ENCODE measurements at places on chromosomes 11 and 22.

DNA sequence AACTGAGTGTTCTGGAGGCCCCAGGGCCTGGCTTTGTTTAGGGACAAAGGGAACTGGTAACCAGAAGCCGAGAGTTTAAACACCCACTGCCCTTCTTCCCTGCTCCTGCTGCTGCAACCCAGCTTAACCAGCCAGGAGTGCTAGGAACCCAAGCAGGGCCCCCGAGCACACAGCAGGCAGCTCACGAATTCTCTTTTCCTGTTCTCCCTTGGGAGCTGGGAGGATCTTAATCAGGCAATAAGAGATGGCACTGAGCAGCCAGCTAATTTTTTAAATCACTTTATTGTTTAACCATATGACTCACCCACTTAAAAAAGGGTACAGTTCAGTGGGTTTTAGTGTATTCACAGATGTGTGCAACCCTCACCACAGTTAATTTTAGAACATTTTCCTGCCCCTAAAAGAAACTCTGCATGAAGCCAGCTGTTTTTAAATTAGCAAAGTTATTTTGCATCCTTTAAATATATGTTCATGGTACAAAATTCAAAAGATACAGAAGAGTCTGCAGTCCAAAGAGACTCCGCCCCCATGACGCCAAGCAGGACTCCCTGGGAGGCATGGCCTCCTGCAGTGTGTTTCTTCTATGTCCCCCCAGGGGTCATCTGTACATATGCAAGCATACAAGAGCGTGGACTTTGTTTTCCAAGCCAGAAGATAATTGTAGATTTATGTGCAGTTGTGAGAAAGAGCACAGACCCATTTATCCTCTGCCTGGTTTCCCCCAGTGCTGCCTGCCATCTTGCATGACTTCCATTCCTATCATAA, 18.9 kb upstream of the PPP6R3 start:
- no peak for DNase-seq

- no peak for DNase-seq
These were observed 105.5 kb downstream of the C11orf87 start for GRCh38 chr11:109527496-109527895.

GRCh38 chr11:64333556-64333955, 6.4 kb upstream of the CCDC88B start:
- no peak for DNase-seq

DNA sequence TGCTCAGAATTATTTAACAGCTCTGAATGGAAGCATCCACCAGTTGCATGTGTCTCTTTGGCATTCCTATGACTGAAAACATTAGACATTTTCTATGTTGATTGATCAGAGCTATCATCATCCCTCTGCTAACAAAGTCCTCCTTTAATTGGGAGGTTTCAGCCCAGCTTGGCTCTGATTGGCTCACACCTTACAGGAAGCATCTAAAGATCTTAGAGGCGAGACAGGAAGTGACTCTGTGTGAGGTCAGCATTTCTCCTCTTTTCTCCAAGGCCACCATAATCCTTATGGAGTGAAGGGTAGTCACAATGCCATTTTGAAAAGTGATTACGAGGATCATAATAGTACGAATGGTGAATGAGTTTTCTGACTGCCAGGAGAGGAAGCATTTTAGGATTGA, 260.8 kb downstream of the MIAT start:
- DNase-seq = no peak

DNA sequence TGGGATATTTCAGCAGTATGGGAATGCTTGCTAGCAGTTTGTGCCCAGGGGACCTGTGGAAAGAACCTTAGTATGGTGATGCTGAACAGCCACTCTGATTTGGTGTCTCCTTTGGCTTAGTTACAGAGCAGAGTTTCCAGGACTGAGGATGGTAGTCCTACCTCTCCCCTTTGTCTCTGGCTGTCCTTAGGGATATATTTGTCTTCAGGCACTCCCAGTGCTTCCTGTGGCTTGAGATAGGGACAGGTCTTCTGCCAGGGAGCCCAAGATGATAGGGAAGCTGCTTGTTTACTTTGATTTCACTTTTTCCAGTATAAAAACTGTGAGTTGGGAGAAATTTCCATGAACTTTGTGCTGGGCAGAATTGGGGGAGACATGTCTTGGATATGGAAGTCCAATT, 28.2 kb downstream of the ANKRD42 start:
- no peak for DNase-seq

DNA sequence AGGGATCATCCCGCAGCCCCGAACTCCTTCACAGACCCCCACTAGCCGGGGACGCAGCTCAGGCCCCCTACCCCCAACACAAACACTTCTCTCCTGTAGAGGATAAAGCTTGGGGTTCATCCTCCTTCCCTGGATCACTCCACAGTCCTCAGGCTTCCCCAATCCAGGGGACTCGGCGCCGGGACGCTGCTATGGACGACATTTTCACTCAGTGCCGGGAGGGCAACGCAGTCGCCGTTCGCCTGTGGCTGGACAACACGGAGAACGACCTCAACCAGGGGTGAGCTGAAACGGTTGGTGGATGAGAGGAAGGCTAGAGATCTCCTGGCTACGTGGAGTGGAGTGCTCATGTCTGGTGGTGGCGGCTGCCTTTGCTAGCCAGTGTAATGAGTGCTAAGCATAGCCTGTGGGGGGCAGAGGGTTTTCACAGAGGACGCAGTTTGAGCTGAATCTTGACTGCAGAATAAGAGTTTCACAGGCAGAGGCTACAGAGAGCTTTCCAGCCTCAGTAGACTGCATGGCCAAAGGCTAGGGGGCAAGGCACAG, 580 bp downstream of the ILK start:
- no peak for DNase-seq

DNA sequence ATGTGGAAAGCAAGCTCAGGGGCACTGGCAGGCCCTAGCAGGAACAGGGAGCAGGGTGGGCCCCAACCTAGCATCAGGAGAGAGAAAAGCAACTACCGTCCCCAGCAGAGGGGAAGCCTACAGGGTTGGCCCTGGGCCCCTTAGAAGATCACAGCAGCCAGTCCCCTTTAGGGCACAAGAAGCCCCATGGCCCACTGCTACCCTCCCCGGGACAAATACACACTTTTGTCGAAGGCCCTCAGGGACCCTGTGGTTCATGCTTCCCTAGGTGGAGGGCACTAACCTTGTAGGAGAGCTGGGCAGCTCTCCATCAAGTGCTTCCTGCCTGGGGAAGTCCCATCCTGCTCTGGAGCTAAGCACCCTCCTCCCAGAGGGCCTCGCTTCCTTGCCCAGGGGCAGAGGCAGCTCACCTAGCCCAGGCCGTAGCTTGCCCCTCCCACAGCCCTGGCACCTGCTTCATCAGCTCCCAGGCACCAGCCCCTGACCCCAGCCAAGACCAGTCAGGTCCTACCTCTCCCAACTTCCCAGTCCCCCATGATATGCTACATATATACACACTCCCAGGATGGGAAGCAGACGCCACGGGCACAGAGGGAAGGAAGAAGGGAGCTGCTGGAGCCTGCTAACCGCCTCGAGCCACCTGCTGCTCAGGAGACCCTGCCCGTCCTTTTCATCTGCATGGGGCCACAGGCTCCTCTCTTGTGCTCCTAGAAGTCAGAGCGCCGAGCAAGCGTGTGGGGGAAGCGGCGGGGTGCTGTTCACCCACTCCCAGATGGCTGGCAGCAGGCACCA, 20.1 kb downstream of the SUN2 start:
- no peak for DNase-seq

DNA sequence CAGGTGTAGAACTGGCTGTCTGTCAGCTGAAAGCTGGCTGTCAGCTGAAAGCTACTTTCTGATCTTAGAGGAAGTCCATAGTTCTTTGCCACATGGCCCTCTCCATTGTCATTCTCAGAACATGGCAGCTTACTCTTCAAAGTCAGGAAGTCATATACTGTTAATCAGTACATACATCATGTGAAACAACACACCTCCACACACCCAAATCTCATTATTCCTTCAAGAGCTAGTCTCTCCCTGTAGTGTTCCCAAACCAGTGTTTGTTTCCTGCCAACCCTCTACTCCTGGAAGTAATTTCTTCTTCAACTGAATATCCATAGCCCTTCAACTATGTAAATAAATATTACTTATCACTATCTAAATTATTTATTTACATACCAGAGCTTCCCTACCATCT, 58.9 kb downstream of the OR5AK2 start:
- DNase-seq = no peak

- no peak for DNase-seq
These were observed 10.5 kb downstream of the EMSY start for GRCh38 chr11:76455331-76455730.

DNA sequence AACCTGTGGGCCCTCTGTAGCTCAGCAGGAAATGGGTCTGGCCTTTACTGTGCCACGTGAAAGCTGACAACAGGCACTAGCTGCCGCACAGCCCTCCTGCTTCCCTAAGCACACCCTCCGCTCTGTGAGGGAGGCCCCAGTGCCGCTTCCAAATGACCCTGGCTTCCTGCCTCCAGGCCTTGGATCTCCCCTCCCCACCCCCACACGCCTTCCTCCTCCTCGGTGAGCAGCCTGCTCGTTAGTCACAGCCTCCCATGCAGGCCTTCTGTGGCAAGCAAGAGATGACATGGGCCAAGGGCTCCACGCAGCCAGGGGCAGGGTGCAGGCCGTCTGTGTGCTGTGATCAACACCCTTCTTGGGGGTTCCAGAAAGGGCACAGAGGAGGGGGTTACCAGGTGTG, 15.3 kb upstream of the RASL10A start:
- DNase-seq = no peak

DNA sequence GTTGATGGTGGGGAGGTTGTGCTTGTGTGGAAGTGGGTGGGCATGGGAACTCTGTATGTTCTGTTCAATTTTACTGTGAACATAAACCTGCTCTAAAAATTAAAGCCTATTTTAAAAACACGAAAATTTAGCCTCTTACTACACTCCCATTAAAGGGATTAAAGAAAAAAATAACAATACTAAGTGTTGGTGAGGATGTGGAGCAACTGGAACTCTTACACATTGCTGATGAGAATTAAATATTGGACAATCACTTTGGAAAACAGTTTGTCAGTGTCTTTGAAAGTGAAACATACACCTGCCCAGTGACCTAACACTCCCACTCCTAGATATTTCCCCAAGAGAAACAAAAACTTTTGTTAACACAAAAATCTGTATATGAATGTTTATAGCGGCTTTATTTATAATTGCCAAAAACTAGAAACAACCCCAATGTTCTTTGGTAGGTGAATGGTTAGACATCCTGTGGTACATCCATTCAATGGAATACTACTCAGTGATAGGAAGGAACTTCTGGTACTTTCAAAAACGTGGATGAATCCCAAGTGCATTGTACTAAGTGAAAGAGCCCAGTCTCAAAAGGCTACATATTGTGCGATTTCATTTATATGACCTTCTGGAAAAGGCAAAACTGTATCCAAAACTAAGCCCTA, 23.5 kb downstream of the LRRC32 start:
- DNase-seq = no peak

DNA sequence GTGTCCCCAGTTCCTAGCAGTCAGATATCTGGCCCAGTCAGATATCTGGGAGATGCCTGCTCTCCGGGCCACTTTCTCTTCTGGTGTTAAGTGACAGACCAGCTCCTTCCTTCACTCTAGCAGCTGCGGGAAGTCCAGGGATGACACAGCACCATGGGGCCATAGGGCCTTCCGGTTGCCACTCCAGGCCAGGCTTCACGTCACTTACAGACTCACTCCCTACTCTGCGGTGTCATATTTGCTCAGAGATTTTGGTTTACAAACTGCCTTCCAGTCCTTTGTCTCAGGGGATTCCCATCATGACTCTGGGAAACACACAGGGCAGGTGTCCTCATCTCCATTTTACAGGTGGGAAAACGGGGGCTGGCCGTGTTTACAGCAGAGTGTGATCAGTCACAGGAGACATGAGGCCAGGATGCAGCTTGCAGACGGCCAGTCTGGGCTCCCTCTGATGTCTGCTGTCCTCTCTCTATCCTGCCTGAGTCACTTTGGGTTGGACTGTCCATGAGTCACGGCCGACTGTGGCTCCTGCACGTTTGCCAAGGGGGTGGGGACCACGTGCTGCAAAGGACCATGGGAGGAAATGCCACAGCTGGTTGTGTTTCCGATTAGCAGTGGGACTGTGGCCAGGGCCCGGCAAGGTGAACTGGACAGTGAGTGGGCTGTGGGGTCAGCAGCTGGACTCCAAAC, 8.2 kb upstream of the TBC1D22A start:
- DNase-seq = no peak

DNA sequence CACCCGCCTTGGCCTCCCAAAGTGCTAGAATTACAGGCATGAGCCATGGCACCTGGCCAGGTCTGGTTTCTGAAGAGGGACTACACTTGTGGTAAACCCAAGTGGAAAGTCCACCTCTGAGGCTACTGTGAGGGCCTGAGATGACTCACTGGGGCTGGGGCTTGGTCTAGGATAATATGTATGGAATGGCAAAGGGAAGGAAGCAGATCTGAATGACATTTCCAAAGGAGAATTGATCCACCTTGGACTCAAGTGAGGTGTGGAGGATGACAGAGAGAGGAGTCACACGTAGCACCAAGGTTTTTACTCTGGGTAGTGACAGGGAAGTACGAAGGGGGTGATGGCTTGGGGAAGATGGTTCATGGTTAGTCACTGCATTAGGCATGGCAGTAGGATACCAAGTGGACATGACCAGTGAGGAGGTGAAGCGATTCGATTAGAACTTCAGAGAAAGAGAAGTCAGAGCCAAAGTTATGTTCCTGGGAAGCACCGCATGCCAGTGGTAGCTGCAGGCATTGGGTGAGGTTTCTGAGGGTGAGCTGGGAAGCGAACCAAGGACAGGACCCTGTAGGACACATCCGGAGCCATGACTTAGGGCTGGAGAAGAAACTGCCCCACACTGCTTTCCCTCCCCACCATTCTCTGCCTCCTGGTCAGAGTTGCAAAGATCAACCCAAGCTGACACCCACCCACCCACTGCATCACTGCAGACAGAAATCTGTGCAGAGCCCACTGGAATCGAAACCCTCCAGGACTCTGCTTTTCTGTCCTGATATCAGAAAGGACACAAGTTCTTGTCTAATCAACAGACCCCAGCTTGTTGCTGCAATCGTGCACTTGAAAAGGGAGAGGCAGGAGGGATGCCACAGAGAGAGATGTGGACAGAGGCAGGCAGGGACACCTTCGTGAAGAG, 13.0 kb upstream of the BCL9L start:
- DNase-seq = no peak

DNA sequence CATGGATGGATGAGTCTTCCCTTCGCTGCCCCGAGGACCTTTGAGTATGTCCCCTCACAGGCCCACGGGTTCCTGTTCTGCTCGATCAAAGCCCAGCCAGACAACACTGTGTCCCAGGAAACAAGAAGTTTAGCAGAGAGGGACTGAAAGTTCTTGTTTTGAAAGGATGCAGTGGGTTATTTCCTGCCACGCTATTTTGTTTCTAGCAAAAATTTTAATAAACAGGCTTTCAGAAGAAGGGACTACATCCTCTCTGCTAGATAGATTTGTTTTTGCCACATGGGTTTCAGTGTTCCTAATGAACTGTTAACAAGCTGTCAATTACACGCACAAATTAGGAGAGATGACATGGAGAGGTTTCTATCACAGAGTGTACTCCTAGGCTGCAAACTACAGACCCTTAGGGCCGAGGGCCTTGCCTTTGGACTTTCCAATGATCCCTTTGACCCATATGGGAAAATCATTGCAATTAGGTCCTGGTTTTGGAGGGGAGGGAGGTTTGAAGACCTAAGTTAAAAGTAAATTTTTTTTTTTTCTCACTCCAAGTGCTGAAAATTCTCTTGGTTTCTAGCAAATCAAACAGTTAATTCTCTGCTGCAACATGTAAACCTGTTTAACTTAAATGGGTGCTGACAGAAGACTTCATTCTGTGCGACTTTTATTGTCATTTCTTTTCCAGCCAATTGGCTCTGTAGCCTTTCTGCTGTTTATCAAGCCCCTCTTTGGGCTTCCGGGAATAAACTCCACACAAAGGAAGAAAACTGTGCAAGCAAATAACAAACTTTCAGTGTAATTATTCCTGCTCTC, 81.4 kb downstream of the RCN1 start:
- no peak for DNase-seq

Measured in stimulated activated CD8-positive, alpha-beta memory T cell treated with anti-CD3 and anti-CD28 coated beads, Interleukin-15, amount 100 ng/mL, for 4 hours (primary cell).